Adrenal gland (tissue), 19 donors: ENCODE measurements at places on chromosomes 1 and 21. TPM values are rescaled to one million over a fixed set of nuclear protein-coding genes. Genes with fewer than 3 reads are reported as not detected.

GRCh38 chr1:209250861-209251636, 332.5 kb upstream of the CAMK1G start:
- DNase-seq: no peak

- DNase-seq: no peak
These were observed 8.8 kb upstream of the ANGPTL7 start for GRCh38 chr1:11180342-11180744.

Gene KRTAP21-2
- not detected for total RNA-seq

Gene PSMA5
- 89.6 TPM for total RNA-seq

Gene FCGR2B
- 2.1 TPM for total RNA-seq
